Activated naive CD4-positive, alpha-beta T cell (primary cell): ENCODE measurements at places on chromosomes 1 and 21.

- no peak for DNase-seq
Observed at GRCh38 chr1:209993061-209993830, 55.2 kb downstream of the SYT14 start.

DNA sequence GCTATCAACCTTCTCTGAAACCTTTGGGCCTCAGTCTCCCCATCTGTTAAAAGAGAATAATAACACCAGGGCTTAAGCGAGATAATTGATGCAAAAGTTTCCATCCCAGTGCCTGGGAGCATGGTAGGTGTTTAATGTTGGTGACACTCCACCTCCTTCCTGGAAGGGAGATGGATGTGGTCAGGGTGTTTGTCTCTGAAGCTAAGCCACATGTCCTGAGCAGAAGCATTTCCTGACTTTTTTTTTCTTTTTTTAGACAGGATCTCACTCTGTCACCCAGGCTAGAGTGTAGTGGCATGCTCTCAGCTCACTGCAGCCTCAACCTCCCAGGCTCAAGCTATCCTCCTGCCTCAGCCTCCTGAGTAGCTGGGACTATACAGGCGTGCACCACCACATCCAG, 72.6 kb upstream of the HMGB4 start:
- DNase-seq: no peak

GRCh38 chr1:204194771-204195170, 1.5 kb downstream of the KISS1 start:
- no peak for DNase-seq

GRCh38 chr1:93080179-93080823, 1.2 kb downstream of the MTF2 start:
- DNase-seq: no peak

GRCh38 chr1:21534674-21535378, 25.6 kb downstream of the ALPL start:
- no peak for DNase-seq

GRCh38 chr1:23868557-23869016, 497 bp upstream of the FUCA1 start:
- DNase-seq: no peak

DNA sequence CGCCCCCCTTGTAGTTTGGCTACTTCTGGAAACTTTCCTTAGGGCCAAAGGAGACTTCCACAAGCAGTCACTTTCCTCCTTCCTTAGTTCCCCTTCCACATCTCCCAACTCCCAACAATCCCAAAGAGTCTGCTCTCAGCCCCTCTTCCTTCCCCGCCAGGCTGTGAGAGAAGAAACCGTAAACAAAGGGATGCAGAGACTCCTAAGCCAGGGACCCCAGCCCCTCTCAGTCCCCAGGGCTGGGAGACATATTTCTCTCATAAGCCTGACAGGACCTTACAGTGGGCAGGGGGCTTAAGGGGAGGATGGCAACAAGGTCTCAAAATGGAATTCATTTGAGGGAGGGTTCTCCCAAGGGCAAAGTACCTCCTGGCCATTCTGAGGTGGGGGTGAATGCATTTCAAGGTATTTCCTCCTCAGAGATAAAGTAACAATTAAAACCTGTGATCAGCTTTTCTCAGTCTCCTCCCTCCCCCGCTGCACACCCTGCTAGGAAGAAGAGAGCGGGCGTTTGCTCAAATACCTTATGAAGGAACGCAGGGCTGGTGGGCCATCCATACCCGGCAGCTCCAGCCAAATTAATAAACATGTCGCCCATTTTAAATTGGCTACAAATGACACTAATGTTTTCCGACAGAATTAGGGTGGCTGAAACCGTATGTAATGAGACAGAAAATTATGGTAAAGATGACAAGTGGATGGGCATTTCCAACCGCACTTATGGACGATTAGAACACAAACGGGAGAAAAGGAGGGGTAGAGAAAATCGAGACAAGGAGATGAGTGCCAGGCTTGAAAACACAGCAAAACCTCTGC, 4.0 kb downstream of the BARHL2 start:
- DNase-seq: no peak

- DNase-seq: no peak
Observed at GRCh38 chr1:44521378-44522080, 116.5 kb downstream of the RNF220 start.

GRCh38 chr1:233704898-233705723, 91.2 kb downstream of the KCNK1 start:
- no peak for DNase-seq

DNA sequence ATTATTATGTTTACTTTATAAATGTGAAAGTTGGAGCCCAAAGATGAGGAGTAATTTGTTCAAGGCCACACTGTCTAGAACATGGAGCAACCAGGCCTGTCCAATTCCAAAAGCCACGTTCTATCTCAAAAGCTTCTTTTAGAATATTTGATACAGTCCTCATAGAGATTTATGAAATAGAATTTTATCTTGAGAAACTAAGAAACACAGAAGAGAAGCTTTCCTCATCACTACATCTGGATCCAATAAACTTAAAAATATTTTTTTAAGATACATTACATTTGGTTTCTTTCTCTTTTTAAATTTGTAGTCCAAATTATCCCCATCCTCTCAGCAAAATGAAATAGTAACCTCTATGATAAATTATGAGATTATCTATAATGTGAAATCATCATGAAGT, 58.9 kb downstream of the DDAH1 start:
- no peak for DNase-seq

GRCh38 chr21:20701235-20701634, 297.0 kb upstream of the NCAM2 start:
- DNase-seq: no peak

DNA sequence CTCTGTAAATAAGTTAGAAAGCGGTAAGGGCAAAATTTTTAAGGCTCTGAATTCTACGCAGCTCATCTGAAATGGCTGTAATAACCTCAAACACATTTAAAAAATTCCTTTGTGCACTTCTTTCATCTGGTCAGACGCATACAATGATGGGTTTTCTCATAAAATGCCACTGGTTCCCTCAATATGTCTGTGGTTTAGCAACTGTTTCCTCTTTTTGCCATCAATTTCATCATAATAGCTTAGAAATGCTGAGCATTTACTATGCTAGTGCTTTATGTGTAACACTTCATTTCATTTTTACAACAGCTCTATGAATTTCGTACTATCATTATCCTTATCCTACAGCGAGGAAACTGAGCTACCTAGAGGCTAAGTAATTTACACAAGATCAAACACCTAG, 35.3 kb upstream of the DMRTA2 start:
- no peak for DNase-seq

DNA sequence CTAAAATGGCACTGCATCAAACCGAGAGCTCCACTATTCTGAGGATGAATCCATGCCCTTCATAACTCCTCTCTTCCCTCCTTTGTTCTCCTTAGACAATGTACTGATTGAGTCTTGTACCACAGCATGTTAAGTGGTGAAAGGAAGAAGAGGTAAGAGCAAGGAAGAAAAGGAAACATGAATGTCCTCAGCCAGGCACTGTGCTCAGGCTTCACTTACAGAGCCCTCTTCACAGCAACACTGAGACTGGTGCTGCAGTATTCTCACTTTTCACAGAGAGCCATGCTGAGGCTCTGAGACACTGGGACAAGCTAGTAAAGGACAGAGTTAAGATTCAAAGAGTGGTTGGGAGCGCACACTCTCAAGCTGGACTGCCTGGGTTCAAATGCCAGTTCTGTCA, 143.5 kb downstream of the AKT3 start:
- no peak for DNase-seq

GRCh38 chr1:97745912-97746311, 174.9 kb downstream of the DPYD start:
- no peak for DNase-seq

DNA sequence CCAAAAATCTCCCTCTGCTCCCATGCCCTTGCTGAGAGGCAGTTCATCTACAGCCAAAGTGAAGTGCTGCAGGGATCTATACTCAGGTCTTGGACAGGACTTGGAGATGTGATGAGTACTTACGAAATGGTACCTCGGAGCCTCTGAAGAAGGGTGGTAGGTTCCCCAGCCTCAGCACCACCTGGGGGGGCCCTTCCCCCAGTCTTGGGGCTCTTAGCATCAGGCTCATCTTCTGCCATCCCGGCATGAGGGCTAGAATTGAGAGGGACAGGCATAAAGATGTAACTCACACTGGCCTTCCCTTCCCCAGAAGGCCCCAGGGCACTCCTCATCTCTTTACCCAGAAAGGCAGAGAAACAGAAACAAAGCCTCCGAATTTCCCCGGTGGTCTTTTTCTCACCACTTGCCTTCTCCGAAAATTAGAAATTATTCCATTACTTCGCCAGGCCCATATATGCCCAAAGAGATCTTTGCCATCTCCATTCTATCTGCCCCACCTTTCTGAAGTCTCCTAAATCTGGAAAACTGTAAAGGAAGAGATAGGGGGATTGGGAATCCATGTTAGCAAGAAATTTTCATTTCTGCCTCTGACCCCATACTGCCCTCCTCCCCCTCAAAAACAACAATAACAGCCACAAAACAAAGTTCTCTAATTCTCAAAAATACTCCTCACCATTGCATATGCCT, 827 bp downstream of the RFX5 start:
- DNase-seq: no peak

DNA sequence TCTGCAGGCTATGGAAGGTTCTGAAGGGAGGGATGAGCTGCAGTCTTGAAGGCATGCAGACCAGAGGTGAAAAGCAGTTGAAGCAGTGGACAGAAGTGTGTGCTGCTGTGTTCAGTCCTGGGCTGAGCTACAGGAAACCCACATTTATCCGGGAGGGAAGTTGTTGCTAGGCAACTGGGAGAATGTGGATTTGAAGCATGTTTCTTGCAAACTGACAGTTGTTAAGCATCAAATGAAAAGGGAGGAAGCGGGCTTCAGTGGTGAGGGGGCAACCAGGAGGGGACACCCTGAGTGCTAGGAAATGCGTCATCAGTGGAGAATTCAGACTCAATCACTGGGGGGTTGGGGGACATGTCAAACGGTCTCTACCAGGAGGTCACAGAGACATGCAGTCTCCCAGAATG, 28.7 kb downstream of the ABCA4 start:
- DNase-seq: no peak

GRCh38 chr1:55005351-55006140, 6.8 kb downstream of the BSND start:
- DNase-seq: no peak

DNA sequence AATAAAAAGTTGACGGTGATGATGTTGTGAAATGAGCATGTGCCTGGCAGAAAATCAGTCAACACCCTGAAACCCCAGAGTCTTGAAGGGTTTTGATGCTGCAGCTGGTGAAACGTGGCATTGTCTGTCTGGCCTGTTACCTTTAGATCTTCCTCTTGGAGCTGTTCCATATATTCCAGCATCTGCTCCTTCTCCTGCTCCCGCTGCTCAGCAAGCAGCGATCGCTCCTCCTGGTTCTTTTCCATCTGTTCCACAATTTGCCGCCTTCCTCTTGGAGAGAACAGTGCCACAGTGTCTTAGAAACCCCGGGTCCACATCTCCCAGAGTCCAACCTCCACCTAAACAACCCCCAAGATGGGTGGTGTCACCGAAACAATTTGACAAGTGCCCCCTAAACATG, 15.7 kb downstream of the CFAP45 start:
- DNase-seq: no peak

- no peak for DNase-seq
Observed at GRCh38 chr1:25773441-25774125, 26.4 kb upstream of the SELENON start.

DNA sequence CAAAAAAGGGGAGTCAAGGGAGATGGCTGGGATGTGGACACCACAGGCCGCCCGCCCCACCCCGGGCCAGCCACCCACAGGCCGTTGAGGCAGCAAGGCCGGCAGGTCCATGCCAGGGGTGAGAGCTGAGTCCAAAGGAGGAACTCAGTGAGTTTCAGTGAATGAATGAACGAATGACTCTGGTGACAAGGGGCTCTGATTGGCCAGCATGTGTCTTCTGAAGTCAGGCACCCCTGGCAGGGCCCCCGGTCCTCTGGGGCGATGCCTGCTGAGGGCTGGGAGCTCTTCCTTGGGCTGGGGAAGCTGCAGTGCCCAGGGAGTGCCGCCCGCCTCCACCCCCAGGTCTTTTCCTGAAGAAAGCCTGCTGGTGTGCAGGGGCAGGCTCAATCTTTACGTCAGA, 236.1 kb upstream of the VAMP3 start:
- DNase-seq: no peak

GRCh38 chr21:41068967-41069642, 98.9 kb upstream of the BACE2 start:
- DNase-seq: peak; percentile 60
